Esophagus squamous epithelium (tissue), 5 donors: ENCODE measurements at places on chromosomes 7 and 10.

GRCh38 chr7:106774768-106775551, 90.1 kb upstream of the PIK3CG start:
- no peak for DNase-seq

DNA sequence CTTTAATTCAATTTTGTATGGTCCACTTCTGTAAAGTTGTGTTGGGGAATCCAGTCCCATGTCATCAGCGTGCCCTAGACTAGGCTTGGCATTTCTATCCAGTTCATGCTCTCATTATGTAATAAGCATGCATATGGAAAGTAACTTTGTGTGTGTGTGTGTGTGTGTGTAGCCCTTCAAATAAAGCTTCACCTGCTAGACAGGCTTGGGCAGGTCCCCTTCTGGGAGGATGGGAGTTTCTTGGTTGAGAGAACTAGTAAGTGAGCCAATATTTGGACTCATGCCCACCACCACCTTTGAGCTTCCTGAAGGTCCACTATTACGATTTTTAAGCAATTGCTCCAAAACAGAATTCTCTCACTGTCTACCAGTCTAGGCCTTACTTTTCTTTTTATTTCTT, 6.9 kb downstream of the BZW2 start:
- DNase-seq = no peak

DNA sequence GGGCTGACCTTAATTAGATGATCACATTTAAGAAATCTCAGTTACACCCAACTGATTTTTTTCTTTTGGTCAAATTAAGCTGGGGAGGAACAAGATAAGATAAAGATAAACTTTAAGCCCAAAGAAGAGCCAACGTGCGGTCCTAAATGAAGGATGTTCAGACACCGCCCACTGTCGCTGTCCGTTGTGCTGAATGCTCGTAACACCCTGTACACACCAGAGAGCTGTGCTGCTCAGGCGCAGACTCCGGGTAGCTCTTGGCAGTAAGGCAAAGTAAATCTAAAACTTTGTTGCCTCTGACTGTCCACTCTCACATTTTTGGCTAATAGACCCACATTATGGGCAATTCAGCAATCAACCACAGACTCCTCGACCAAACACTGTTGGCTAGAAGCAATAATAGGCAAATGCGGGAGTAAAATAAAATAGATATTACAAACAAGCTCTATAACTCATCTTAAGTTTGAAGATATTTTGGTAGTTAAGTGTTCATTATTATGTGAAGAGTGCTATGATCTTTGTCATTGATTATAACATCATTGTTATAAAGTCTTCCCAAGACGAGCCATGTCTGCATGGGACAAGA, 57.1 kb downstream of the PLPP4 start:
- DNase-seq = no peak

DNA sequence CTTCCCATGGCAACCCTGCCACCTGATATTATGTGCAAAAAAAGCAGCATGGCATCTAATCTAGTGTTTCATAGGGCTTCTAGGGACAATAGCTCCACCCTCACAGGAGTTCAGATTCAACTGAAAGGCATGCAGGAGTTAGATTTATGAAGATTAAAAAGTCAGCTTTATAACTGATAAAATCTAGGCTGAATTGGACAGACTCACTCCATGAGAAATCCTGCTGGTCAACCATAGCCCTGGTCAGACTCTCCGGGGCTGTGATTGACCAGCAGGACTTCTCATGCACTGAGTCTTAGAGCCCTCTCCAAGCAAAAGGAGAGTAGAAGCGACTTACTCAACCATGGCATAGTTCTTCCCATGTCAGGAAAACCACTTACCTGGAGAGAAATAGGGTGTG, 345.4 kb downstream of the NEBL start:
- no peak for DNase-seq

DNA sequence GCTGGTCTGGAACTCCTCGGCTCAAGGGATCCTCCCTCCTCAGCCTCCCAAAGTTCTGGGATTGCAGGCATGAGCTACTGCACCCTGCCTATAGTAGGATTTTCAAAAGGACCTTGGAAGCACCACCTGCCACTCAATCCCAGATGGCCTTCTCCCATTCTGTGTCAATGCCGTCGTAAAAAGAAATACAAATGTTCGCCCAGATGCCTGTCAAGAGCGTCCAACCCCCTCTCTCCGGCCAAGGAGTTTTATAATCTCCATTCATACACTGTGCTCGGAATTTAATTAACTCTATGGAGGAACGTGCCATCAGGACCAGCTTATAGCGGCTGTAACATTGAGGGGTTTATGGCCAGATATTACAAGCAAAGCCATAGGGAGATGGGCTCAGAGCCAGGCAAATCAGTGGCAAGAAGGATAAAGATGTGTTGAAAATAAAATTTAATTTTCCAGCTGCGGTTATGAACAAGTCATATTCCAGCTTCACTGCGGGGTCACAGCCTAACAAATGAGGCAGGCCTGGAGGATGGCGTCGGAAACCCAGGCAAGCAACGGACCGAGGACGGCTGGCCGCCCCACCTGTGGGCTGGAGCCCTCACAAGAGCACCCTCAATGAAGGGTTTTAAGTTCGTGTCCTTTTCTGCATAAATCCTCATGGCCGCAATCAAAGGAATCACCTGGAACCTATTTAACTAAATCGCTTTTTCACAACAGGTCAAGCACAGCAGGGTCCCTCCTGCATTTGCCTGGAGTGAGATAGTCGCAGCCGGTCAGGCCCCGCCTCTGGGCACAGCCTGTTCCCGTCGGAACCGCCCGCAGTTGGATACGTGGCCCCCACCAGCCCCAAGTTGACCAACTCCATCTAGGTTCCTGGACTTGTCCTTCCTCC, 374.5 kb upstream of the FOXK1 start:
- DNase-seq = no peak

- DNase-seq = no peak
Observed at GRCh38 chr7:101124376-101125056, 2.4 kb upstream of the SERPINE1 start.

- DNase-seq = no peak
Observed at GRCh38 chr7:27200761-27201579, 1.1 kb upstream of the HOXA13 start.

DNA sequence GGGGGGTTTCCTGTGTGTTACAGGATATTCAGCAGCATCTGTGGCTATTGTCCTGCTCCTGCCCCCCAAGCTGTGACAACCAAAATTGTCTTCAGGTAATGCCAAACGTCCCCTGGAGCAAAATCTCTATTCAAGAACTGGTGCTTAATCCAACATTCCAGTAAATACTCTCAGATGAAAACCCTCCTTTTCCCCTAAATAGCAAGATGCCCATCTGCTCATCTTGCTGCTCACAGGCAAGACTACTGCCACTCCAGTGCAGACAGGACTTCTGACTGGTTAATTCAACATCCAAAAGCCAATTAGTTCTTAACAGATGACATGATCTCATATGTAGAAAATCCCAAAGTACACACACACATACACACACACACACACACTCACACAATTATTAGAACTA, 20.5 kb upstream of the JAZF1 start:
- DNase-seq = no peak

DNA sequence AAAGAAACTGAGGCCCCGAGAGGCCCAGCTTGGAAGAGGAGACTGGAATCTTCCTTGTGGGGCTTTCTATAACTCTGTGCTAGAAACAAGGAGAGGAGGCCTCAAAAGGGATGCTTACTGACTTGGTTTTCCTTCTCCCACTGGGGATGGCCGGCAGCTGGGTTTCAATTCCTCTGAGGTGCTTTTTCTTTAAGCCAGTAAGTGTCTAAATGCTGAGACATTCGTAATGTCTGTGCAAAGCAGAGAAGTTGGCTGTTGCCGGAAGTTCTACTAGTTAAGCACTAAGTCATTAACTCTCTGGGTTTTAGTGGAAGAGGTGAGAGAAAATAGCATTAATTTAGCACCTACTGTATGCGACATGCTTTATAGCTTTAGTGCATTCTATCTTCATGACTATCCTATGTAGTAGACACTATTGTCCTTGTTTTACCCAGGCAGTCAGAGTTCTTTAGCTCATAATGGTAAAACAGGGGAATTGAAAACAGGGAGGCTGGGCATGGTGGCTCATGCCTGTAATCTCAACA, 135.2 kb downstream of the RGS10 start:
- DNase-seq = no peak

DNA sequence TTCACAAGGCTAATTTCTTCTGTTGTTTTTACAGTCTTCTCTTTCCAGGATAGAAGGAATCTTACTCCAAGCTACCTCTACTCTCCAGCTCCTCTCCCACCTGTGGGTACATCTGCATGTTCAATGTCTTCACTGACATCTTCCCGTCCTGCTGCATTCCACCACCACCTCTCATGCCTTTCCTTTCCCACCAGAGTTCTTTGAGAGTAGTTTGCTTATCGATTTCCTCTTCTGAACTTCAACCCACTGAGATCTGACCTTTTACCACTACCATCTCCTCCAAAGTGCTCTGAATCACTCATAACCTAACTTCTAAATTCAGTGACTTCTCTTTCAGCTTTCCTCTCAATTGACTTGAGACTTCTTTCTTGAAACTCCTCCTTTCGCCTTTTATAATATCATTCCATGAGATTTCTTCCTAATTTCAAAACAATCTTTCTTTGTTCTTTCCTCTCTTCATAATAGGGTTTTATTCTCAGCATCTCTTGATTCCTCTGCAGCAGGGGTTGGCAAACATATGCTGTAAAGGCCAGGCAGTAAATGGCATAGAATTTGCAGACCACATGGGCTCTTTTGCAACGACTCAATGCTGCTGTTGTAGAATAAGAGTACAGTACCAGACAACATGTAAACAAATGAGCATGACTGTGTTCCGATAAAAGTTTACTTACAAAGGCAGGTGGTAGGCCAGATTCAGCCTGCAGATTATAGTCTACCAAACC, 22.1 kb downstream of the ACSL5 start:
- DNase-seq = no peak

GRCh38 chr10:71076473-71077142, 135.8 kb upstream of the UNC5B start:
- DNase-seq = no peak

DNA sequence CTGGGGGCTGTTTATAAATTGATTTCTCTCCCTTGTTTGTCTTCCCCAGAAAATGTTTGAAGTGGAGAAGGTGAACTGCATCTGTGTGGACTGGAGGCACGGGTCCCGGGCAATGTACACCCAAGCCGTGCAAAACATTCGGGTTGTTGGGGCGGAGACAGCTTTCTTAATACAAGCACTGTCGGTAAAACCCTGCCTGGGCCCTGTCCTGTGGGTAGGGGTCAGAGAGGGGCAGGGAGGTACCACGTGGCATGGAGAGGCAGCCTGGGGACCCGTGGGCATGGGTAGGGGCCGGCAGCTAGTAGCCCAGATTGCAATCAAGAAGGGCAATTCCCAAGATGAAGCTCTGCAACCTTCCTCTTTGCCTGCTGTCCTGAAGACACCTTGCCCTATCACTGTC, 6.1 kb downstream of the PNLIPRP2 start:
- no peak for DNase-seq

- no peak for DNase-seq
Observed at GRCh38 chr7:131299074-131299473, 28.6 kb upstream of the MKLN1 start.

DNA sequence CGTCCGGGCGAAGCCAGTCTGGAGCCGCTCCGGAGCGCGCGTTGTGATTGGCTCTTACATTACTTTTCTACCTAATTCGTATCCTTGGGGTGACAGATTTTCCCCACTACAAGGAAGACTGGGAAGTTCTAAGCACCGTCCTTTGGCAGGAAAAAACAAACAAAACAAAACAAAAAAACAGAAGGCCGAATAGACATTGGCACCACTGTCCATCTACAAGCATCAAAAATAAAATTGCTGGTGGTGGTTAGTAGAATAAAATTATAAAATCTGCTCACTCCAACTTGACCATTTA, 651 bp upstream of the SKAP2 start:
- no peak for DNase-seq

DNA sequence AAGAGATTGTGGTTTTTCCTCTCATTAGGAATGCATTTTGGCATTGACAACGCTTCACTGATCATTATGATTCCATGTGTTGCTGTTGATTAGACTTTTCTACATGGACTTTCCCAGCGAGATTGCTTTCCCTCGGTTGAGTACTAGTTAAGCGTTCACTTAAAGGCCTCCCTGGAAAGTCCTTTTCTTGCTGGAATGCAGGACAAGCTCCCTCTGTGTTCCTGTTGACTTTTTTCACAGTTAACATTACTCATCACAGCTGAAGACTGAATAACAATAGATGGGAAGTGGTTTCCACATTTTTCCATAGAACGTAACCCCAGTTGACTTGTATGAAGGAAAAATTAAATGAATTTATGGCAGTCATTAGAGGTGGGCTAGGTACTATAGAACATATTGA, 2.6 kb upstream of the CAV1 start:
- DNase-seq = no peak

- DNase-seq = no peak
Observed at GRCh38 chr7:81469869-81470723, 299.8 kb downstream of the HGF start.

DNA sequence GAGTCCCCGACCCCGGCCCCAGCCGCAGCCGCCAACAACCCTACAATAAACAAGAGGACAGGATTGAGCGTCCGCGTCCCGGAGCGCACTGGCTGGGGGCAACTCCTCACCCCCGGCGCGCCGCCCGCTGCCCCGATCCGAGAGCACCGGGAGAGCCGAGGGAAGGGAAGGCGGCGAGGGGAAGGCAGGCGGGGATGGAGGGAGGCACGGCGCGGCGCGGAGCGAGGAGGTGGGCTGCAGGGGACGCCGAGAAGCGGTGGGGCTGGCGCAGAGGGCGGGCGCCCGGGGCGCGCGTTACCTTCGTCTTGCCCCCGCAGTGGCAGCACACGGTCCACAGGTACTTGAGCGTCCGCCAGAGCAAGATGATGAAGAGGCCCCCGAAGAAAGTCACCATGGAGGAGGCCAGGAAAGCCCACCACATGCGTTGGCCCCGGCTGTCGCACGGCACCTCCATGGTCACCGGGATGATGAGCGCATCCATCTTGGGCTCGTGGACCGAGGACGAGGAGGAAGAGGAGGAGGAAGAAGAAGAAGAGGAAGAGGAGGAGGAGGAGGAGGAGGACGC, 559 bp downstream of the KCNMA1 start:
- no peak for DNase-seq

DNA sequence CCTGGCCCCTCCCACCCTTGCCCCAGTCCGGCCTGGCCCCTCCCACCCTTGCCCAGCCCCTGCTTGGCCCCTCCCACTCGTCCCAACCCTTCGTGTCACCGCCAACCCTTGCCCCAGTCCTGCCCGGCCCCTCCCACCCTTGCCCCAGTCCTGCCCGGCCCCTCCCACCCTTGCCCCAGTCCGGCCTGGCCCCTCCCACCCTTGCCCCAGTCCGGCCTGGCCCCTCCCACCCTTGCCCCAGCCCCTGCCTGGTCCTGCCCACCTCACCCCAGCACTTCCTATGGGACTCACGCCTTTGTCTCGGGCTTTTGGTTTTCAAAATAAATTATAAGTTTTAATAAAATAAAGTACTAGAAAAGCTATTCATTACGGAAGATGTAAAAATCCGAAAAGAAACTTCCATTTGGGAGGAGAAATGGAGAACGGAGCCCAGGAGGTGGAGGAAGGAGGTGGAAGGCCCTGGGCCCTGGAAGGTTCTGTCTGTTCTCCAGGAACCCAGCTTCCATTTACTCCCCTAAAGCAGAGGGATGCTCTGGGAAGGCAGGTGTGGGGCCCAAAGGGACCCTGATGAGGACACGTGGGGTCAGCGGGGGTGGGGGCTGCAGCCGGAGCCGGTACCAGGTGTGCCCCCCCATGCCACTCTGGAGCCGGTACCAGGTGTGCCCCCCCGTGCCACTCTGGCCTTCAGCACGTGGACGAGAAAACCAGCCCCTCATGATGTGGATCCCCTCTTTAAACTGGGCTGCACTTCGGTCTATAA, 52.2 kb downstream of the PWWP2B start:
- no peak for DNase-seq

- no peak for DNase-seq
Observed at GRCh38 chr10:79391231-79392019, 44.2 kb downstream of the PPIF start.
